ENCODE measurements at places on chromosomes 16 and 17.

GRCh38 chr17:57551321-57552079 is 193.6 kb downstream of the CCDC182 start:
- DNase-seq, result no peak

DNA sequence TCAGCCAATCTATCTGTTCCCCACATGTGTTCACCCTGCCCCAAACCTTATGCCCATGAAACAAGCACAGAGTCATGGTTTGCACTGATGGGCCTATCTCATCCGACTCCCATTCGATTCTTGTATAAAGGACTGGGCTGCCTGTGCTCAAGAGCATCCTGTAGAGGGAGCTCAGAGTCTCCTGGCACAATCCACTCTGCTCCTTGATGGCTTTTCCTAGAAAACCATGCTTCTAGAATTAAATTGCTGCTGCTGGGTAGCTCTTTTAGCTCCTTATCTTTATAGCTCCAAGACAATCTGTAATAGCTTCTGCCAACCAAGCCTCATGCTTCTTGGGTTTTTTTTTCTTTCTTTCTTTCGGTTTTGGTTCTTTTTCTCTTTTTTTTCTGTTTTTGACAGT is 9.7 kb downstream of the ZNF19 start:
- DNase-seq, result peak; percentile 1

DNA sequence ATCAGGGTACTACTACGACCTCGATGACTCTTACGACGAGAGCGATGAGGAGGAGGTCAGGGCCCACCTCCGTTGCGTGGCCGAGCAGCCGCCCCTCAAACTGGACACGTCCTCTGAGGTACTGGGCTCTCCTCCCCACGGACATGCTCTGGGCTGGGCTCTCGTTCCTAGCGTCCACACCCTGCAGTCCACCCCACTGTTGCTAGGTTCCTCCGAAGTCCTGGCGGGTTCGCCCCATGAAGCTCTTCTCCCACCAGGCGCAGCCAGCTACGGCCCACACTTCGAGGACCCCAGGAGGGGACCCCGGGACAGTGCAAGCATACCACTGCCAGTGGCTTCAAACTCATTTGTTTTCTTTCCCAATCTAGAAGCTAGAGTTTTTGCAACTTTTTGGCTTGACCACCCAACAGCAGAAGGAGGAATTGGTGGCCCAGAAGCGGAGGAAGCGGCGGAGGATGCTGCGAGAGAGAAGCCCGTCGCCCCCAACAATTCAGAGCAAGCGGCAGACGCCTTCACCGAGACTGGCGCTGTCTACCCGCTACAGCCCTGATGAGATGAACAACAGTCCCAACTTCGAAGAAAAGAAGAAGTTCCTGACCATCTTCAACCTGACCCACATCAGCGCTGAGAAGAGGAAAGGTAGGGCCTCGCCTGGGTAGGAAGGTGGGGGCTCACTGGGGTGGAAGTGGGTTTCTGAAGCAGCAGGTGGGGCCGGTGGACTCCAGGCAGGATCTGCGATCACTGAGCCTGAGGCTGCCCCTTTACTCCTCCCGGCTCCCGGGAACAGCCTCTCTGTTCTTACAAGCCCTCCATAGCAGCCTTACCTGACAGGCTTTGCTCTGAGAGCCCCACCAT is 25.6 kb downstream of the GINS2 start:
- no peak for DNase-seq

DNA sequence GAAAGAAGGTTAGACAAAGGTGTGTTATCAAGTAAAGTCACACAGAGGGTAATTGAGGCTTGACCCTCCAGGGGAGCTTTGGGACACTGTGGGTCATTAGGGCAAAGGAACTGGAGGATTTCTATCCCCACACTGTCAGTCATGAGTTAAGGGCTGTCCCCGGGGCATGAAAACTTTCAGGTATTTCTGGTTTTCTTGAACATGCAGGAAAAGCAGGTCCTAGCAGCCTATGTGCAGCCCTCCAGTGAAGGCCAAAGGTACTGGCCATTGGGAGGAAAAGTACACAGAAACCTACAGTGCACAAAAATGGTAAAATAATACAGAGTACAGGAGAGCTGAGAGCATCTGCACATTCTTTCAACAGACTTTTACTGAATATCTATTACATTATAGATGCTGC is 44.4 kb upstream of the SCNN1B start:
- no peak for DNase-seq

- no peak for DNase-seq
These were observed 15.6 kb downstream of the MRPS23 start for GRCh38 chr17:57834146-57834741.

All from hippocampal formation (tissue), 2 donors.